Kasumi-1 (cell line): ENCODE measurements at places on chromosomes 12 and 14.
A peak's percentile ranks its signal among the peaks of the same experiment; 100 is the strongest.

- DNase-seq: peak; percentile 13
Observed at GRCh38 chr12:13000925-13001774, 1.1 kb upstream of the HEBP1 start.

GRCh38 chr12:40569626-40570179 is 122.5 kb upstream of the CNTN1 start:
- no peak for DNase-seq

- no peak for DNase-seq
Observed at GRCh38 chr12:25714198-25714984, 161.3 kb upstream of the LMNTD1 start.

GRCh38 chr12:103834942-103835341 is 6.1 kb downstream of the NT5DC3 start:
- no peak for DNase-seq

DNA sequence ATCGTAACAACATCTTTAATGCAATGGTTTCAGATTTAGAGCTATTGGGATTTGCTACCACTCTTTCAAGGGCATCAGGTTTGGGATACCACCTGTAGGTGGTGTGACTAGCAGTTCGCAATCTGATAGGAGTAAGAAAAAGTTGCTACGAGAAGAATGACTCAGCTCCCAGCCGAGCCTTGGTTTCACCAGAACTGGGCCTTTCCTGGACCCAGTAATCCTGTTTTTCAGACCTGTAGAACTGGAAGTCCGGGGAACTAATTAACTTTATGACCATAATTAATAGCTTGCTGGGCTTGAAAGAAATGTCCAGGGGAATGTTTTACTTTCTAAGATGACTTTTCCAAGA is 770 bp downstream of the ABHD4 start:
- DNase-seq: peak; percentile 17

- peak; percentile 64 for DNase-seq
Observed at GRCh38 chr12:80101126-80101525, 1.8 kb downstream of the OTOGL start.

DNA sequence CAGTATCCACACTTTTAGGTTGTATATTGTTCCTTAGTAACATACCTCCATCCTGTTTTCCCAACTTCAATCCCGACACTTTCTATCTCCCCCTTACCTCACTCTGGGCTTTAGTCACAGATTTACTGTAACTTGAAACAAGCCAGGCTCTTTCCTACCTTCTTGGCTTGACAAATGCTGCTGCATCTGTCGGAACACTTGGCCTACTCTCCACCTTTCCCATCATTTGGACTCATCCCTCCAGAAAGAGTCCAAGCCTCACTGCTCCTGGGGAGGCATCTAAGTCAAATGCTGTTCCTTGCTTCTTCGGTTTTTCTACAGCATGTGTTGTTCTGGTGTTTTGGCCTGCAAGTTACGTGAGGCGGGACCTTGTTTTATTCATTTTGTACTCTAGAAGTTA is 142.4 kb downstream of the DACT1 start:
- no peak for DNase-seq

DNA sequence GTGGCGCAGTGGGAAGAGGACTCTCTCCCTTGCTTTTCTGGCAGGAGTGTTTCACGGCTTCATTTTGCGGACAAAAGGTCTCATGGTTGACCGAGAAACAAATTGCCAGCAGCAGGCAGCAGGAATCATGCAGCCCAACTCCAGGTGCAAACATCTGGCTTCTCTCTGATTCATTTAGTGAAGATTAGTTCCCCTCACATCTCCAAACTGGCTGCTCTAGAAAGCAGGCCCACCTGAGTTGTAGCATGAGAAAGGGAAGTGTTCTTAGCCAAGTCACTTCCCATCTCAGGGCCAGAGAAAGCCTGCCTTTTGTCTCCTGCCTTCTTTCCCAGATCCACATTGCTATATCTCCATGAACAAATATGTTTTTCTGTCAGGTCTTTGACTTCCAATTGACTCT is 120.8 kb upstream of the CCDC196 start:
- no peak for DNase-seq

DNA sequence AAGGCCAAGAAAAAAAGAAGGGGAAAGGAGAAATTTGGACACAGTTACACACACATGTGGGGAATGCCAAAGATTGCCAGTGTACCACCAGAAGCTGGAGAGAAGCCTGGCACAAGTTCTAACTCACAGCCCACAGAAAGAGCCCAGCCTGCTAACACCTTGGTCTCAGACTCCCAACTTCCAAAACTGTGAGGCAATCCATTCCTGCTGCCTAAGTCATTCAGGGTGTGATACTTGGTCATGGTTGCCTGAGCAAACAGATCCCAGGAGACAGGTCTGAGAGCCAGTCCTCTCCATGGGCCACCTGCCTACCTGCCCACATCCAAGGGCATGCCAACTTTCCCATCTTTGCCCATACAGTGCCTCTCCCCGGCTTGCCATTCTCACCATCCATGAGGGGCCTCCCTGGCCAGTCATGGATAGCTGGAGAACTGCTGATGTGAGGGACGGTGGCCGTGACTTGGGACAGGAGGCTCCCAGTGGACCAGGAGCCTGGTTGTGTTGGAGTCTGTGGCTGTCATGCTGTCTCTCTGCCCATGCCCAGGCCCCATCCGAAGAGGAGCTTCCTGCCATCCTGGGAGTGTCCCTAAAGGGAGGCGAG is 198.0 kb upstream of the RTL1 start:
- DNase-seq: no peak
